Neural progenitor cell (in vitro differentiated cells): ENCODE measurements at places on chromosomes 12 and 14. TPM values are rescaled to one million over a fixed set of nuclear protein-coding genes. Genes with fewer than 3 reads are reported as not detected.
A peak's percentile ranks its signal among the peaks of the same experiment; 100 is the strongest.

- no peaks in the 10 kb centered on the region for H3K36me3 ChIP-seq
- peak; percentile 34 for DNase-seq
- no peaks in the 10 kb centered on the region for H3K27me3 ChIP-seq
- no peak overlapping the region for H3K27ac ChIP-seq
- peaks cover 22% of the 10 kb centered on the region for H3K4me1 ChIP-seq
Observed at GRCh38 chr14:86035882-86036281, 505.9 kb downstream of the FLRT2 start.

DNA sequence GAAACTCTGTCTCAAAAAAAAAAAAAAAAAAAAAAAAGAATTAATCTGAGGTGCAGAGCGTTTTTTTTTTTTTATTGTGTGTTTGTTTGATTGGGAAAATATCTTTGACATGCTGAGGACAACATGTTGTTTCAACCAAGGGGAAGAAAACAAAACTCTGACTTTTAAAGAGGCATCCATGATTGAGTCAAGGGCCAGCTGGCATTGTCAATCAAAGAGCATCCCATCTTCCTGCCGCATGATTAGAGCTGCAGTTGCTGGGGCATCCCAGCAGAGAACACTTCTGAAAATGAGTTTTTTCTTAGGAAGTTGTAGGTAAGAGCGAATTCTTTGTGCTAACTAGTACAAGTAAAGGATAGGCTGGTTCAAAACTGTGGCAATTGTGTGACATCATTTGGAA lies 200.9 kb upstream of the DAAM1 start:
- H3K4me3 ChIP-seq = no peak overlapping the region
- H3K36me3 ChIP-seq = no peaks in the 10 kb centered on the region
- no peak overlapping the region for H3K27ac ChIP-seq
- no peak for DNase-seq
- no peaks in the 10 kb centered on the region for H3K4me1 ChIP-seq

DNA sequence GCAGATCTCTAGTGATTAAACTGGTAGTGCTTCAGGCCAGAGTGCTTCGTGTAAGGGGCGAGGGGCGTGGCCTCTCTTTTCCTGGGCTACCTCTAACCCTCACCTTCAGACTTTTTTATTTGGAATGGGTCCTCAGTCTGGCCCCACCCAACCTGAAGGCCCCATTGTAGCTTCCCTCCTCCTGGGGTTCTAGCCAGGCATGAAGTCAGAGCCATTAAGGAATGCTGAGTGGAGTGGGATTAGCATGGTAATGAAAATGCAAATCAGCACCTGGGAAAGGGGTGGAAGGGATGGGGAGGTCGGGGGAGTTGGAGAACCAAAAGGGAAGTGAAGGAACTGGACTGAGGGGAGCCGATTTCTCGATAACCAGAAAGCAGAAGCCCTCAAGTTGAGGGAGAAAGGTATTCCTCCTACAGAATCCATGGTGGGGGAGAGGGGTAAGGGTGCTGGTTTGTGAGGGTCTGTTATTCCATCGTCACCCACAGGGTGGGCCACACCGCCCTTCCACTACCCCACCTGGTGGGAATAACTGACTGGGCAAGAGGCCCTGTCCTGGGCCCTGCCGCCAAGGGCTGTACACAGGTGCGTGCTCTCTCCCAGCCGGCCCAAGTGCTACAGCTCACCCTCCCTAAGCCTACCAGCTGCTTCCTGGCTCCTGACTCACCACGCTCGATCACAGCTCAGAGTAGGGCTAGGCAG lies 14.1 kb downstream of the ZFHX2 start:
- peak; percentile 63 for DNase-seq
- H3K4me1 ChIP-seq = peaks cover 27% of the 10 kb centered on the region
- no peaks in the 10 kb centered on the region for H3K36me3 ChIP-seq
- H3K27ac ChIP-seq = peak overlapping the region; percentile 74
- H3K4me3 ChIP-seq = peak overlapping the region; percentile 6
- H3K27me3 ChIP-seq = no peaks in the 10 kb centered on the region

- DNase-seq = no peak
- no peaks in the 10 kb centered on the region for H3K27me3 ChIP-seq
- H3K36me3 ChIP-seq = no peaks in the 10 kb centered on the region
Observed at GRCh38 chr14:91019673-91020072, 40.8 kb downstream of the RPS6KA5 start.

- H3K27me3 ChIP-seq = peaks cover 44% of the 10 kb centered on the region
- DNase-seq = peak; percentile 45
- no peak overlapping the region for H3K27ac ChIP-seq
- H3K4me1 ChIP-seq = peaks cover 7% of the 10 kb centered on the region
- no peaks in the 10 kb centered on the region for H3K36me3 ChIP-seq
Observed at GRCh38 chr12:47964106-47964728, 821 bp downstream of the TMEM106C start.

DNA sequence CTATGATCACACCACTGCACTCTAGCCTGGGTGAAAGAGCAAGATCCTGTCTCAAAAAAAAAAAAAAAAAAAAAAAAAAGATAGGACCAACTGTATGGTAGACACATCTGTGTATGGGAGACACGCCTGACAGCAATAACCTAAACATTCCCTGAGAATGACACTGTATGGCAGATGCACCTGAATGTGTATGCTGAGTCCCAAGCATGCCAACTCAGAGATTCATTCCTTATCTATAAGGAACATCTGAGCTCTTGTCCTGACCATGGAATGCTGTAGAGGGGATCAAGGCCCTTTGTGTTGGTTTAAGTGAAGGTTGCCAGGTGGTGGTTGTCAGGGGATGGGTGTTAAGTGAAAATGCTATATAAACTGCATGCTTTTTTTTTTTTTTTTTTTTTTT lies 19.2 kb upstream of the LGALS3 start:
- no peak for DNase-seq
- H3K36me3 ChIP-seq = no peaks in the 10 kb centered on the region
- H3K4me1 ChIP-seq = no peaks in the 10 kb centered on the region
- no peaks in the 10 kb centered on the region for H3K27me3 ChIP-seq
- H3K27ac ChIP-seq = no peak overlapping the region

GRCh38 chr12:49342914-49343731 lies 3.6 kb upstream of the DNAJC22 start:
- peak overlapping the region; percentile 65 for H3K4me3 ChIP-seq
- H3K36me3 ChIP-seq = no peaks in the 10 kb centered on the region
- no peak for DNase-seq

GRCh38 chr12:68591734-68592418 lies 18.8 kb upstream of the RAP1B start:
- no peak overlapping the region for H3K27ac ChIP-seq
- no peaks in the 10 kb centered on the region for H3K27me3 ChIP-seq
- no peaks in the 10 kb centered on the region for H3K4me1 ChIP-seq
- no peak for DNase-seq
- no peak overlapping the region for H3K4me3 ChIP-seq
- H3K36me3 ChIP-seq = no peaks in the 10 kb centered on the region

- no peaks in the 10 kb centered on the region for H3K27me3 ChIP-seq
- no peak for DNase-seq
- H3K27ac ChIP-seq = no peak overlapping the region
- no peak overlapping the region for H3K4me3 ChIP-seq
- H3K36me3 ChIP-seq = no peaks in the 10 kb centered on the region
Observed at GRCh38 chr14:105332350-105332874, 17.9 kb downstream of the PACS2 start.

The ZDHHC22 gene
- total RNA-seq = 0.07 and 0.31 TPM in 2 replicates

The RBP5 gene
- not detected in 2 replicates for total RNA-seq

The ARMH4 gene
- 23.0 and 29.0 TPM in 2 replicates for total RNA-seq
